ENCODE measurements at places on chromosomes 2 and 18. TPM values are rescaled to one million over a fixed set of nuclear protein-coding genes. Genes with fewer than 3 reads are reported as not detected.

CFC1 gene
- total RNA-seq = not detected

RTP5 gene
- total RNA-seq = not detected

DNA sequence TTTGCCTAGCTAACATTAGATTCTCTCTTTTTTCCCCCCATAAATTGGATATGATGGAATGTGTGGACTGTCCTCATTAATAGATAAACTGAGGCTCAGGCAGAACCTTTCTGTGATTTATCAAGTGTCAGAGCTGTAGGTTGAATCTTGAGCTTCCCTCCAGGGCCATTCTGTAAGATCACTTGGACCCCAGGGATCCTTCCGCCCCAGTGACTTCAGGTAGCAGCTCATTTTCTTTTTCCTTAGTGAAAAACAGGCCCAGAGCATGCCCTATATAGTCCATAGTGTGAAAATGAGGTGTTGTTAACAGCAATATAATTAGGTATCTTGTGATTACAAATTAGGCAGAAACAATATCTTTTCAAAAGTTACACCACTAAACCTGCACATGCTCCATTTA, 269.7 kb downstream of the ZNF385B start:
- no peak for DNase-seq

ADD2 gene
- 1.4 TPM for total RNA-seq

CAPN14 gene
- 0.35 TPM for total RNA-seq

SCN3A gene
- not detected for total RNA-seq
